ENCODE measurements at places on chromosomes 12 and 14. TPM values are rescaled to one million over a fixed set of nuclear protein-coding genes. Genes with fewer than 3 reads are reported as not detected.

TTC9 gene
- total RNA-seq, result 1.3 TPM

DNA sequence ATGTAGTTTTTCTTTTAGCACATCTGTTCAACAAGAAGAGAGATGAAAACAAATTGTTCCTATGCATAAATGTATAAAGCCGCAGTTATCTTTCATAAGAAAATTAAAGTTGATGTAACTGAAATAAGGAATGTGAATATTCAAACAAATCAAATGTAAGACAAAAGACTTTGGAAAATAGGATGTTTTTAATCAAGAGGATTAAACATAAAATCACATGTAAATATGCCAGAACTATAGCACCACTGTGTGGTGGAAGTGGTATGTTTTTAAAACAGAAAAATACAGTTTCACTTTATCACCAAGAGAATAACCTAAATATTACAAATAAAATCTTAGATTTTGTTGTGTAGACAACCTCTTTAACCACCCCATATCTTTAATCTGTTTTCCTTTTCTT, 40.4 kb downstream of the CAPS2 start:
- no peak overlapping the region for H3K4me3 ChIP-seq
- no peak overlapping the region for H3K27ac ChIP-seq
- H3K27me3 ChIP-seq, result no peaks in the 10 kb centered on the region
- H3K4me1 ChIP-seq, result no peaks in the 10 kb centered on the region
- H3K36me3 ChIP-seq, result no peaks in the 10 kb centered on the region

GRCh38 chr14:64971943-64972791, at the start of gene RAB15:
Gene RAB15, minus strand, starts transcription at chr14:64972336. Its CDS starts 260 bp downstream, at chr14:64972076.
- no peak within 1 kb of the TSS for H3K27ac ChIP-seq
- H3K36me3 ChIP-seq, result no peaks in the 10 kb centered on the region
- no peaks in the 10 kb centered on the region for H3K4me1 ChIP-seq
- peak within 1 kb of the TSS; percentile 50 for H3K4me3 ChIP-seq
- peaks cover 4% of the 10 kb centered on the region for H3K27me3 ChIP-seq
- no peak for DNase-seq

FRS2 gene
- 41.3 TPM for total RNA-seq

DNA sequence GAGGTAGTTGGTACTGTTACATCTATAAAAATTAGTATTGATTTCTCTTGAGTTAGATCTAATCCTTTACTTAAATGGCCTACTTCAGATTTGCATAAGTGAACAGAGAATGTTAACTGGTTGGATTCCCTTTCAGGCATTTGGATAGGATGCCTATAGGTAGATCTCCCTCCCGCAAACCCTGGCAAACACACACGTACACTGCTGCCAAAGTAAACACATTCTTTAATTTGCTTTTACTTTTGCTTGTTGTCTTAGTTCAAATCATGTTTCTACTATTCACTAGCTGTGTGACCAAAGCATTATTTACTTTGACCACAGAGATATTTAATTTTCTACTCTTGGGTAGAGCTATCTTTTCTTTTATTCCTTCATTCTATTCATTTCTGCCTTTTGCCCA, 936.1 kb upstream of the FBXO33 start:
- no peaks in the 10 kb centered on the region for H3K27me3 ChIP-seq
- no peak overlapping the region for H3K27ac ChIP-seq
- no peak for DNase-seq
- no peaks in the 10 kb centered on the region for H3K36me3 ChIP-seq

- no peak overlapping the region for H3K4me3 ChIP-seq
- no peaks in the 10 kb centered on the region for H3K27me3 ChIP-seq
- no peak overlapping the region for H3K27ac ChIP-seq
Observed at GRCh38 chr12:106790020-106790419, 15.5 kb downstream of the RIC8B start.

ADSS1 gene
- total RNA-seq, result 2.3 TPM

SUPT16H gene
- 66.1 TPM for total RNA-seq

GRCh38 chr12:57008178-57008577, 1.8 kb upstream of the ZBTB39 start:
- no peak overlapping the region for H3K4me3 ChIP-seq
- peaks cover 7% of the 10 kb centered on the region for H3K4me1 ChIP-seq
- peaks cover 11% of the 10 kb centered on the region for H3K27me3 ChIP-seq
- H3K27ac ChIP-seq, result no peak overlapping the region

DNA sequence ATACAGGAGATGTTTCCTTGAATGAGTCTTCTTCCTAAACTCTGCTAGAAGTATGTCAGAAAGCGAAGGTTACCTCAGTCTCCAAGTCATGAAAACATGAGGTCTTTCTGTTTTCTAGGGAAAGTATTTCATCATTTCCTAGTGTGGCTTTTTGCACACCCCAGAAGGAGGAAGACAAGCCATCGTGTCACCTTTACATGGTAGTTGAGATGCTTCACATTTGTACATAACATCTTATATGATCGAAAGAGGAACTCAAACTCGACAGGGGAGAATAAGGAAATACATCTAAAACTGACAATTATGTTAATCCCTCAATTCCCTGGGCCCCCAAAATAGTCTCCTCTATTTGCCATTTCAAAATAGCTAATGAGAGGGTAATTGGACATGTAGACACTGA, 214.1 kb upstream of the PLEKHG7 start:
- no peak overlapping the region for H3K27ac ChIP-seq
- no peak for DNase-seq
- H3K4me3 ChIP-seq, result no peak overlapping the region
- no peaks in the 10 kb centered on the region for H3K27me3 ChIP-seq

MUCL1 gene
- total RNA-seq, result not detected
